Stimulated activated CD4-positive, alpha-beta T cell treated with anti-CD3 and anti-CD28 coated beads, TNF-alpha, amount 100 ng/mL, for 48 hours (primary cell): ENCODE measurements at places on chromosomes 7 and 10.

- no peak for DNase-seq
These were observed 80.0 kb downstream of the TFPI2 start for GRCh38 chr7:93810561-93810960.

GRCh38 chr7:6242561-6242960, 29.9 kb downstream of the CYTH3 start:
- no peak for DNase-seq

DNA sequence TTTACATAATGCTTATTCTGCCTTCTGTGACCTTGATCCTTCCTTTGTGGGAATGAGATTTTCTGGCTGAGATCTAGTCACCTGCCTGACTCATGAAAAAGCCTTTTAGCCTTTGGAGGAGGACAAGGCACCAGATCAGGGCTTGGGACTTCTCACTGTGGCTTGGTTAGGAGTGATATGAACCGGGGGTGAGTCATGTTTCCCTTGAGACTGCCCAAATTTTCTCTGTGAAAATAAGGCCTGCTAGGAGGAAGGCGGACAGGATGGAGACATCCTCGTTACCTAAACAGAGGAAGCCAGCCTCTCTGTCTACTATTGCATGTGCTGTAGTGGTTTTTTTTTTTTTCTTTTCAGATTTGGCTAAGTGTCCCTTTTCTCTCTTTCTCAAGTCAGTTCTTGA, 57.8 kb downstream of the EVX1 start:
- no peak for DNase-seq

GRCh38 chr7:47792521-47793121, 155.6 kb downstream of the PKD1L1 start:
- no peak for DNase-seq

- DNase-seq: no peak
These were observed 45.5 kb upstream of the SLC29A4 start for GRCh38 chr7:5237286-5237685.

- no peak for DNase-seq
These were observed 74.0 kb downstream of the BMPER start for GRCh38 chr7:33979300-33979806.

DNA sequence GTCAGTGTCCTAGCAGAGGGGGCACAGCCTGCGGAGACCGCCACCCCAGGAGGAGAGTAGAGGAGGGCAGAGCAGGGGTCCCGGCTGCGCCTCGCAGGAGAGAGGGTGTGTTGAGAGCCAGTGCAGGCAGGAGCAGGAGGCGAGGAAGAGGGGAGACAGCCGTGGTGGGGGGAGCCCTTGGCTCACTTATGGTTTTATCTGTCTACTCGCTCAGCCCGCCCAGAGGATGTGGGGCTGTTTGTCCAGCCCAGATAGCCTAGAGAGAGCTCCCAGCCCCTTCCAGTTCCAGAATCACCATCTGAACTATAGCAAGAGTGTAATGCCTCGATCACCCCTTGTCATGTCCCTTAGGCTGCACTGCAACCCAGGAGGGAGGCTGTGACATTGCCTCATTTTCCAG, 26.6 kb downstream of the SLC29A3 start:
- no peak for DNase-seq

DNA sequence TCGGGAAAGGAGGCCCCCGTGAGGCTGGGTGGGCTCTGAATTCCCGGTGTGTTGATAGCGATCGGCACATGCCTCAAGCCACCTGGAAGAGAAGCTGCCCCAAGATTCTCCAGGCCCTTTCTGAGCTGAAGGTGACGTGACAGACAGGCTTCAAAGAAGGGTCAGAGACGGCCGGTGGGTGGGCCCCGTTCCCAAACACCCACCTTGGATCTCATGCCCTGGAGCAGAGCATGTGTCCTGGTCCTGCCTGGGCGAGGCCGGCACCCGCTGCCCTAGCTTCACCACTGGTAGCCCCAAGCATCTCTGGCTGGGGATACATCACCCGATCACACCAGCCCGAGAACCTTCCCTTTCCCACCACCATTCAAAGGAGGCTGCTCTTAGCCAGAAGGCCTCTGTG, 399.0 kb downstream of the DNAJB6 start:
- no peak for DNase-seq
